CD4-positive, alpha-beta memory T cell (primary cell): ENCODE measurements at places on chromosomes 3 and 15. TPM values are rescaled to one million over a fixed set of nuclear protein-coding genes. Genes with fewer than 3 reads are reported as not detected.

C3orf85 gene
- not detected for total RNA-seq

DNA sequence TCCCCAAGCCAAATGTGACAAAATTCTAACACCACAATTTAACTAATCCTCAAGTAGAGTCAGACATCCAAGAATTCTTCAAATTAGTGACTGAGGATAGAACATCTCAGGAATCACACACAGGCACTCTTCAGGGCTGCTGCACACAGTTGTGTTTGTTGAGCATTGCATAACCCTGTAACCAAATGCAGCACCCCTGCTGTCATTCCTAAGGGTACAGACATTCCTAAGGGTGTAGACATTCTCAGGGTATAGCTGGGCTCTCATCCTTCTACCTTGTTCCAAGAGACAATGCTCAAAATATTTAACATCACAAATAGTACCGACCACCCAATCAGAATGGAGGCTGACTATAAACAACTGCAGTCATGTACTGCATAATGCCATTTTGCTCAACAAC, 107.1 kb upstream of the UBE2E2 start:
- DNase-seq: no peak
- H3K27me3 ChIP-seq: no peaks in the 10 kb centered on the region

EFCC1 gene
- not detected for total RNA-seq

DNA sequence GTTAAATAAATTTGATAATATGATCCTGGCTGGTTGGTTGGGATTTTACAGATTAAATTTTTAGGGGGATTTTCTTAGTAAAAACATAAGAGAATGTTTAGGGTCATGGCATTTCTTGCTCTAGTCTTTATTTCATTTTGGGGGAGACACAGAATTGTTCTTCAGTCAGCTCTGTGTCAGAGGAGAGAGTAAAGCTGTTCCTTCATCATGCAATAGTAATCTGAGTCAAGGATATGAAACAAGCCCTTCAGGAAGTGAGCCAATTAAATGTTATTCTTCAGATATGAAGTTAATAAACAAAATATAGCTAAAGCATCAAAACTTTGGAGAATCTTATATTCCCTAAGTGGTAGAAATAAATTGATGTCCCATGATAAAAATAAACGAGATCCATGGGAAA, 22.9 kb upstream of the SLC4A7 start:
- no peak overlapping the region for H3K4me3 ChIP-seq
- H3K27ac ChIP-seq: no peak overlapping the region
- DNase-seq: no peak
- H3K27me3 ChIP-seq: no peaks in the 10 kb centered on the region

DNA sequence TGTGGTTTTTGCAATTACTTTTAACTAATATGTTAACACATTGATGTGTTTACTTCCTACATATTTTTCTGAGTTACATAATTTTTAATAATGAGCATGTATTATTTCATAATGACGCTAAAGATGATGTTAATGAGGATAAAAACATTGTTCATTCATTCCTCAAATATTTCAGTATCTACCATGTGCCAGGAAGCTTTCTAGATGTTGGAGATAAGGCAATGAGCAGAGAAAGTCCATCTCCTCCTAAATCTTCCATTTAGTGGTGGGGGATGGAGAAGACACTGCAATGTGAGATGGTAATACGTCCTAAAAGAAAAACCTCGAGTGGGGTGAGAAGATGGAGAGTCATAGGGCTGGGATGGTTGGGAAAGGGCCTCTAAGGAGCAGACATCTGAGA, 132.7 kb downstream of the MYLK start:
- no peaks in the 10 kb centered on the region for H3K36me3 ChIP-seq
- H3K4me1 ChIP-seq: no peaks in the 10 kb centered on the region
- H3K27me3 ChIP-seq: no peaks in the 10 kb centered on the region

DNA sequence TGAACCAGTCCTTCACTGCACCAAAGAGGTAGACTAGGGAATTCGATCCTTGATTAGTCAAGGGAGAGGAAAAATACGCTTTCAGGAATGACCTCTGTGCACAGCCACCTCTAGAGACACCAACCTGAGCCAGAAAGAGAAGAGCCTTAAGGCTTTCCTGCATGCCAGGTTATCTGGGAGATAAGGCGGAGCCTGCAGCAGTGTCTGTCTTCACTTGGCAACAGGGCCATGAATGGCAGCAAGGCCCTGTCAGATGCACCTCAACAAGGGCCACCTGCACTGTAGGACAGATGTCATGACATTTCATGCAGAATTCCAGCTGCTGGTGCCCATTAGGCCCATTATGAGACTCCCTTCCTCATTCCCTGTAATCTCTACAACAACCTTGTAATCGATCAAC, 88.1 kb downstream of the MEX3B start:
- no peaks in the 10 kb centered on the region for H3K4me1 ChIP-seq
- H3K27me3 ChIP-seq: no peaks in the 10 kb centered on the region
- no peaks in the 10 kb centered on the region for H3K36me3 ChIP-seq

PCSK6 gene
- total RNA-seq: 0.41 TPM

CAMP gene
- not detected for total RNA-seq

QARS1 gene
- total RNA-seq: 199 TPM

DNA sequence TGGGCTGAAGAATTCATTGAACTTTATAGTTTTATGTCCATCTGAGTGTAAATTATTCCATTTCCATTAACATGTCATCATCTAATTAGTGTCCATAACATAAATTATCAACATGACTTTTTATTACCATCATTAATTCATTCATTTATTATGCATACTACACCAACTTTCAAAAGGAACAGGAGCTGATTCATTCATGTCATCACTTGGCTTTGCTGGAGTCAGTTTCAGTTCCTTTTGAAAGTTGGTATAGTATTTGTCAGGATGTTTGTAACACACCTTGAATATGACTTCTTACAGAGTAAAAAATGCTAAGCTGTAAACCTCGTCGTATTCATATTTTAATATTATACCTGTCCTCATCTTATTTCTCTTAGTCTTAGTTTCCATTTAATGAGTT, 298.0 kb upstream of the RBMS3 start:
- DNase-seq: no peak
- H3K4me1 ChIP-seq: no peaks in the 10 kb centered on the region
- no peak overlapping the region for H3K4me3 ChIP-seq
- H3K36me3 ChIP-seq: no peaks in the 10 kb centered on the region

- no peaks in the 10 kb centered on the region for H3K27me3 ChIP-seq
- peaks cover 11% of the 10 kb centered on the region for H3K4me1 ChIP-seq
- peaks cover 16% of the 10 kb centered on the region for H3K36me3 ChIP-seq
Measured at GRCh38 chr3:100316641-100317069, 17.9 kb upstream of the NIT2 start.
